Epithelial cell of esophagus (primary cell): ENCODE measurements at places on chromosomes 4 and X.

- DNase-seq = no peak
Observed at GRCh38 chr4:6020613-6021012, 2.4 kb upstream of the C4orf50 start.

DNA sequence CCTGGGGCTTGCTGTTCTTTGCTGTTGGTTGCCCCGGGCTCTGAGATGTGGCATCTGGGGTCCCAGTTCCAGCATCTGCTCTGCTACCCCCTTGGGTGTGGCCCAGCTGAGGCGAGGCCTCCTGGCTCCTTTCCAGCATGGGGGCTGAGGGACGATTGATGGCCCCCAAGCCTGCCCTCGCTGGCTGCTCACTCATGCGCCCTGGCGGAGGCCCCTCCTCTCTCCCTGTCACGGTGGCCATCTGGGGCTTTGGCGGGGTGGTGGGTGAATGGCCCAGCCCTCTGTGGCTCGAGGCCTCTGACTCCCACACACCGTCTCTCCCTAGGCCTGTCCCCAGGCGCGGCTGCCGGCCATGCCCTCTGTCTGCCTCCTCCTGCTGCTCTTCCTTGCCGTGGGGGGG lies 1.8 kb downstream of the PLXNA3 start:
- no peak for DNase-seq

DNA sequence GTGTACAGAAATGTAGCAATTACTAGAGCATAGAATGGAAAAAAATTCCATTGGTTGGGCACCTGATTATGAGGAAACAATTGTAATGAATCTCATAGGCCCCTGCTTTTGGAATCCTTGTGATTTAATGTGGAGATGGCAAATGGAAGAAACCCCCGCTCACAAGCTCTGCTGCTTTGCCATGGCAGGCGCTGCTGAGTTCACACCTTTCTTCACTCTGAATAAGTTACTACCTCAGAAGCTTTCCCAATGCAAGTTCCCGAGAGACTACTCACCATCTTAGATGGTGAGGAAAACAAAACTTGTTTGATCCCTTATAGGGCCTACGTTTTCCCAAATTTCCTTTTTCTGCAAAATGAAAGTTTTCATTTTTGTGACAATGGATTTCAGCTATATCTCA lies 266.6 kb upstream of the TAPT1 start:
- DNase-seq = no peak

GRCh38 chr4:55337944-55338343 lies 8.1 kb upstream of the SRD5A3 start:
- DNase-seq = no peak
